ENCODE measurements at places on chromosomes 2 and 18.

DNA sequence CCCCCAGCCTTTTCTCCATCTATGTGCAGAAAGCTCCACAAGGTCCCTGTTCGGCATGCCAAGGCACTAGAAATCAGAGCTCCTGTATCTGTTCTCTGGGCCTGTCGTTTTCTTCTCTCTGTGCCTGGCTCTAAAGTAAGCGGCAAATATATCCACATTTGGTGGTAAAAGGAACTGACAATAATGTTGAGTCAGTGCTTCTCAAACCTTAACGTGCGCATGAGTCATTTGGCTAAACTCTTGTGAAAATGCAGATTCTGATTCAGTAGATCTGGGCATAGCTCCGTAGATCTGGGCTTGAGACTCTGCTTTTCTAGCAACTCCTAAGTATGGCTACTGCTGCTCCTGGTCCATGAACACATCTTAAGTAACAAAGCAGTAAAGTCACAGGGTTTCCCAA, 16.5 kb upstream of the ACSL3 start:
- DNase-seq: peak; percentile 95

DNA sequence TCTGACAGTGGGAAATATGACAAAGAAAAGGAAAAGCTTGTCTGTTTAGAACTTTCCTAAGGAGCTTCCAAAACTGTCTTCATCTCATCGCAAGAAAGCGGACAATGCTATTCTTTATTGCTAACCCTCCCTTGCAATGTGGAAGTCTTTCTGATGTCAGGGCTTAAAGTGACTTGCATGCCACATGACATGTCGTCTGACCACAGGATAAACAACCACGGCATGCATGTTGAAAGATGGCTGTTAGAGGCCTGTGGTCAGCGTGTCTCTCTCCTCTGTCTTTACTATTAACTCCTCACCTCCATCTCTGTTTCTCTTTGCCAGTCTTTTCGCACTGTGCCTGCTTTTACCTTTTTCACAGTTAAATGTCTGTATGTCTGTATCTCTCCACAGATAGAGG, 389.8 kb downstream of the LNPK start:
- no peak for DNase-seq

GRCh38 chr2:121245120-121245820, 39.7 kb downstream of the TFCP2L1 start:
- DNase-seq: no peak

DNA sequence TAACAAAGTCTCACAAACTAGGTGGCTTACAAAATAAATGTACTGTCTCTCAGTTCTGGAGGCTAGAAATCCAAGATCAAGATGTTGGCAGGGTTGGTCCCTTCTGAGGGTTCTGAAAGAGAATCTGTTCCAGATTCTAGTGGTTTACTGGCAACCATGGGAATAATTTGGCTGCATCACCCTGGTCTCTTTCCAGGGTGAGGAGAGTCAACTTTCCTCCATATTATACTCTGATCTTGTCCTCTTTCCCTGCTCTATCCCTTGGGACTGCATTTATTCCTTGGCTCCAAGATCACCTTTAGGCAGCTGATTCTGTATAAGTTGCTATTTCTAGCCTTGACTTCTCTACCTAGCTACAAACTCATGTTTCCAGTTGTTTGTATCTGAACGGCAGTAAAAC, 35.2 kb downstream of the SLC40A1 start:
- no peak for DNase-seq

DNA sequence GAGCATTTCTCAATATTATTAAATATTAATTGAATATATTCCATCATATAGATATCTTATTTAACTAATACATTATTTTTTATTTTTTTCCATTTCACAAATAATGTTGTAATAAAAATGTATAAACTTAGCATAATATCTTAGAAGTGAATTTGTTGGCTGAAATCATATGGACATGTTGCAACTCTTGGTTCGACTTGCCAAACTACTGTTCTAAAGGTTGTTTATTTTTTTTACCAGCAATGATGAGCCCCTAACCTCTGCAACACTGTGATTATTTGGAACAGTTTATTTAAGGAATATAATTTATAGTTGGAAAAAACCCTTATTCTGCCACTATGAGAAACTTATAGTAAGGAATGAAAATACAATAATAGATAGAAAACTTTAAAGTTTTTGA, 8.8 kb upstream of the NAB1 start:
- DNase-seq: peak; percentile 84

Data from iris pigment epithelial cell (primary cell).